ENCODE measurements at places on chromosomes 5 and 9.
A peak's percentile ranks its signal among the peaks of the same experiment; 100 is the strongest.

DNA sequence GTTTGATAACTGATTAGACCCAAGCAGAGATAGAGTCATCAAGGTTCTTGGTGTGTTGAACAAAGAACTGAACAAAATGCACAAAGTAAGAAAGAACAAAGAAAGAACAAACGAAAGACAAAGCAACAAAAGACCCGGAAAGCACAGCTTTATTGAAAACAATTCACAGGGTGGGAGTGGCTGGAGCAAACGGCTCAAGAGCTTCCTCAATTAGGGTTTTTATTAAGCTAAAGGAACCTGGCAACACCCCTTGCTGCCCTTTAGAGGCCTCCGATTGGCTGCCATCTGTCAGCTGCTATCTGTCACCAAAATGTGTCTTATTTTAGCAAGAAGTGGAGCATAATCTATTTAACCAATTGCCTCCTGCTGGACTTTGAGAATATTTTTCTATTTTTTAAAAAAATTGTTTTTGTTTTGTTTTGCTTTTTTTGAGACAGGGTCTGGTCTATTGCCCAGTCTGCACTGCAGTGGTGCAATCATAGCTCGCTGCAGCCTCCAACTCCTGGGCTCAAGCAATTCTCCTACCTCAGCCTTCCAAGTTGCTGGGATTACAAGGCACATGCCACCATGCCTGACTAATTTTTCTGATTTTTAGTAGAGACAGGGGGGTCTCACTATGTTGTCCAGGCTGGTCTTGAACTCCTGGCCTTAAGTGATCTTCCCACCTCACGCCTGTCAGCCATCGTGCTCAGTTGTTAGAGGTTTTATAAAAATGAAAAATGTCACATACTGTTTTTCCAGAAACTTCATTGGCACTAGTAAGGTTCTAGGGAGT is 7.7 kb upstream of the ABO start:
- no peak for DNase-seq

DNA sequence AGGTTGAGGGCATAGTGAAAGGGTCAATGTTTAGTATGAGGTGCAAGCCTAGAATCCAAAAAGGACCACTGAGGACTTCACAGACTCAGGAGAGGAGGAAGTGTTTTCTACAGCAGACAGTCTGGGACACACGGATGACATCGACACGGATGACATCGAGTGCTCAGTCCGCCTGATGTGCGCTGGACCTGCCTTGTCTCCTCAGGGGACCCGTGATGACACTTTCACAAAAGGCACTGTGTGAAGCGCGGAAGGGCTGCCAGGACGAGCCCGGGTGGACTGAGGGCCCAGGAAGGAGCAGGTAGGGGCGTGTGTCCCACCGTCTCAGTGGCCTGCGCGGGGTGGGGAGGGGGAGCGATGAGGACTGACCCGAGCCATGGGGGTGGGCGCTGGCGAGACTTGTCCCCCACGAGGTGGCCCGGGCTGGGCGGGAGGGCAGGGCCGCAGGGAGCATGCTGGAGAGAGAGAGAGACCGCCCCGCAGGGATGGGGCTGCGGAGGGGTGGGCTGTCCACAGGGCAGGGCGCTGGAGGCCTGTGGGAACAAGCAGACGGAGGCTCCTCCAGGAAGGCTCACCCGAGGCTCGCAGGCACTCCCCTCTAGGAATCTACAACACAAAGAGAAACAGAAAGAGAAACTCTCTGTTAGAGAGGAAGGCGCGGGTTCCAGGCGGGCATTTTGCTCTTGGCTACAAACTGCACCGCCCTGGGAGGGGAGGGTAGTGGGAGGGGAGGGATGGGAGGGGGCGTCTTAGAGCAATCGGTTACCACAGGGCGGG is 54.9 kb downstream of the USP20 start:
- DNase-seq, result peak; percentile 77

DNA sequence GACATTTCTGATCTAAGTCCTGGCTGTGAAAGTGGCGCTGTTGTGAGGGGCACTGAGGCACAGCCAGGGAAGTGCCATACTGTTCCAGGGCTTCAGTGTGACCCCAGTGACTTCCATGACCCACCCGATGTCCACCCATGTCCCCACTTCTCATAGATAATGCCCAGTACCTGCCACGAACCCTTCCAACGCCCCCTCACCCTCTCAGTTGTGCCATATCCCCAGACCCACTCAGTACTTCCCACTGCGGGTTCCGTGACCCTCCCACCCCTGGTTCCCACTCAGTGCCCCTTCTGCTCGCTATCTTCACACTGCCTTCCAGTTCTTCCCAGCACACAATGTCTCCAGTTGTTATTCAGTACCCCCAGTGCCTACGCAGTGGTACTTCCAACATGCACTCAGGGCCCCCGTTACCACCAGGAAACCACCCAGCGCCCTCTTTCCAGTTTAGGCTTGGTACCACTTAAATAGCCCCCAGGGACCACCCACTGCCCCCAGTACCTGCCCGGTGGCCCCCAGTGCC is 30.7 kb upstream of the PSD2 start:
- DNase-seq, result no peak

- no peak for DNase-seq
Observed at GRCh38 chr9:85940275-85940831, 593 bp upstream of the NAA35 start.

DNA sequence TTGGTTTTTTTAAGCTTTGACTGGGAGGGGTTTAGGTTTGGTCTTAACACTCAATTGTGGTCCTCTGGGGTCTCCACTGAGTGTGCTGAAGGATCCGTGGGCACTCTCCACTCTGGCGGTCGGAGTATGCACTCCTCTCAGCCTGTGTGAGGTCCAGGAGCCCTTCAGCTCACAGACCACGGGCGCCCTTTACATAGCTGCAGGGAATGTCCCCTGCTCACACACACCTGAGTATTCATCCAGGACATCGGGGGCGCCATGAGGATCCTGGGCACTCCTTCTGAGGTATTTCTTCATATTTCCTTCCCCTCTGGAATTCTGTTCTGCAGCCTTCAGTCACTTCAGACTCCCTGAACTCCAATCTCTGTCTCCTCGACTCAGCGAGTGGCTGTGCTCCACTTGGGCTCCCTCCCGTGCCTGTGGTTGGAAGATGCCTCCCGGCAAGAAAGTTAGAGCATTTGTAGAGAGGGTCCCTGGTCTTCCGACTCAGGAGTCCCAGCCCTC is 12.5 kb downstream of the TRIP13 start:
- DNase-seq, result no peak

All from CD4-positive, alpha-beta T cell treated with Interleukin-2 at 100 ng/mL for 4 hours (primary cell).